IMR-90 (cell line): ENCODE measurements at places on chromosomes 3 and 15. TPM values are rescaled to one million over a fixed set of nuclear protein-coding genes. Genes with fewer than 3 reads are reported as not detected.

The SLC7A14 gene
- 6.7 and 6.8 TPM in 2 replicates for total RNA-seq

The FBXL22 gene
- 0.28 and 0.36 TPM in 2 replicates for total RNA-seq

The CYP1A2 gene
- total RNA-seq: not detected in 2 replicates

The UBE3A gene
- total RNA-seq: 53.2 and 69.7 TPM in 2 replicates

The NKTR gene
- 24.0 and 51.4 TPM in 2 replicates for total RNA-seq

The TIGIT gene
- total RNA-seq: not detected in 2 replicates

The NME9 gene
- not detected in 2 replicates for total RNA-seq

- DNase-seq: no peak
Measured at GRCh38 chr15:80491163-80491847, 87.1 kb downstream of the ARNT2 start.

GRCh38 chr3:115397433-115397832, 225.9 kb upstream of the GAP43 start:
- DNase-seq: peak; percentile 76

DNA sequence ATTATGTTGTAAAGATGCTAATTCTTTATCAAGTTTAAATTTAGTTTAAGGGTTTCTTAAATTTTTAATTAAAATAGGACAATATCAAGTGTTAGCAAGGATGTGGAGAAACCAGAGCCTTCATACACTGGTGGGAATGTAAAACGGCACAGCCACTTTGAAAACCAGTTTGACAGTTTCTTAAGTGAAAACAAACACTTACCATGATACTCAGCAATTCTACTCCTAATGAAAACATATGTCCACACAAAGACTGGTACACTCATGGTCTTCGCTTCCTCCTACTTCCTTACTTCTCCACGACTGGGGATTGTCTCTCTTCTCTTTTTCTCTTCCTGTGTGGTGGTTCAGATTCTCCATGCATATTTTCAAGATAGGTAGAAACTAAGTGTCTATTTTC, 9.2 kb downstream of the SKIC8 start:
- no peak for DNase-seq

DNA sequence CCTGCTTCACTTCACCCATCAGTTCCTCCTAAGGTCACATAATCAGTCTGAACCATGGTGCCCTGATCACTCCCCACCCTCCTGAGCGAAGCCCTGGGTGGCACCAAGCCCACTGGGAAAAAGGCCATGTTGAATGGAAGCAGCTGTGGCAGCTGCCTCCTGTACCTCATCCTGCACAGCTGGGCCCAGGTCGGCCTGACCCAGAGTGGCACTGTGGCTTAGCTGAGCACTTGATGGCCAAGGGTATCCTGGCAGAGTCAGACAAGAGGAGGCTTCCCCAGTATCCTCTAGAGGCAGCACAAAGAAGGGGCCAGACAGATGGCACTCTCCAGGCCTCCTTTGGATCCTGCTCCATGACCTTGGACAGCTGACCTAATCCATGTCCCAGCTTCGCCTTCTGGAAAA, 68.4 kb downstream of the TLE3 start:
- no peak for DNase-seq

DNA sequence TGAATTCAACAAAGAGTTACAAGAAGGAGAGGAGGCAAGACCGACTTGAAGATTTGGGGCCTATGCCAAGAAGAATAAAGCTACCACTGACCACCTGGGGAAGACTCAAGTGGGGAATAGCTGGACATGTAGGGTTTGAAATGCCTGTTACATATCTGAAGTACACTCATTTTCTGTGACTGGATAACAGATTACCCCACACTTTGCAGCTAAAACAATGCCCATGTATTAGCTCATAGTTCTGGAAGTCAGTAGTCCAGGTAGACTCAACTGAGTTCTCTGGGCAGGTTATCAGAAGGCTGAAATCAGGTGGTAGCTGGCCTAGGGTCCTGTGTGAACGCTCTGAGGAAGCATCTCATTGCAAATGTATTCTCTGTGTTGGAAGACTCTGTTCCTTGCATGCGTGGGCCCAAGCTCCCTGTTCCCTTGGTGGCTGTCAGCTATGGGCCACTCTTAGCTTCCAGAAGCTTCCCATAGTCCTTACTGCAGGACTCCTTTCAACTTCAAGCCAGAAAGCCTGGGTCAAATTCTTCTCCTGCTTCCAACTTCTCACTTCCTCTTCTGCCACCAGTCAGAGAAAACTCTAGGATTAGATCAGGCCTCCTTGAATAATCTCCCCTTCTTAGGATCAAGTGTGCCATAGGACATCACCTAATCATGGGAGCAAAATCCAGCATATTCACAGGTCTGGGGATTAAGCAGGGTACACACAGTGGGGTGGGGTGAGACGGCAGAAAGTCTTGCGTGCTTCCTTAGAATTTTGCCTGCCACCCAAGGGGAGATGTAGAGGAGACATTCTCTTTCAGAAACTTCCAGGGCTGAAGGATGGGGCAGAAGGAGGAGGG, 187.8 kb downstream of the SHQ1 start:
- DNase-seq: no peak

- DNase-seq: no peak
Measured at GRCh38 chr15:45451265-45451664, 71.3 kb downstream of the SLC30A4 start.

DNA sequence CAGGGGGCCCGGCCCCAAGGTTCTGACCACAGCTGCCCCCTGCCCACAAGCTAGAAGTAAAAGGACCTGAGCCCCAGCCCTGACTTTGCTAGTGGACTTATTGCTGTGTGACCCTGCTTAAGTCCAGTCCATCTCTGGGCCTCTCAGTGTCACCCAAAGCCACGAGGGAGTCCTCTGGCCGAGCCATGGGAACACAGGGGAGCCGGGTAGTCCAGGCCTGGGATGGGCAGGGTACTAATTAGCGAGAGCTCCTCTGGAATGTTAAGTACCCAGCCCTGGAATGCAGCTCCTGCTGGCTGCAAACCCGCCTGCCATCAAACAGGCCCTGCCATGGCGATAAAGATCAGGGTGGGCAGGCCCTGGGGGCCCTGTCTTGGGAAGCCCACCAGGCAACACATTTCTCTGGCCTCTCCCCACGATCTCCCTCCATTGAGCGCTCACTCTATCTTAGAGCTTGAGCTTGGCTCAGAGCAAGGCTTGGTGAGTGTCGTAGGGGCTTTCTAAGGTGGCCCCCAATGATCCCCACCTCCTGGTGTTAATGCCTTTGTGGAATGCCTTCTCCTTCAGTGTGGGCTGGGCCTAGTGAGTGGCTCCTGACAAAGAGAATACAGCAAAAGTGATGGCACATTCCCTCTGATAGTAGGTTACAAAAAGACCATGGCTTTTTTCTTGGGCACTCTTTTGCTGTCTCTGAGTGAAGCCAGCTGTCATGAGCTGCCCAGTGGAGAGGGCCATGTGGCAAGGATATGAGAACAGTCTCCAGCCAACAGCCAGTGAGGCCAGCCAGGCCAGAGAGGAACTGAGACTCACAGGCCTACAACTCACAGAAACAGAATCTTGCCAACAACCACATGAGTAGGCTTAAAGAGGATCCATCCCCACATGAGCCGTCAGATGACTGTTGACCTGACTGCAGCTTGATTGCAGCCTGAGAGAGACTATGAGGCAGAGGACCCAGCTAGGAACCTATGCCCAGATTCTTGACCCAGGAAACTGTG, 133.1 kb downstream of the SMAD6 start:
- DNase-seq: peak; percentile 19

DNA sequence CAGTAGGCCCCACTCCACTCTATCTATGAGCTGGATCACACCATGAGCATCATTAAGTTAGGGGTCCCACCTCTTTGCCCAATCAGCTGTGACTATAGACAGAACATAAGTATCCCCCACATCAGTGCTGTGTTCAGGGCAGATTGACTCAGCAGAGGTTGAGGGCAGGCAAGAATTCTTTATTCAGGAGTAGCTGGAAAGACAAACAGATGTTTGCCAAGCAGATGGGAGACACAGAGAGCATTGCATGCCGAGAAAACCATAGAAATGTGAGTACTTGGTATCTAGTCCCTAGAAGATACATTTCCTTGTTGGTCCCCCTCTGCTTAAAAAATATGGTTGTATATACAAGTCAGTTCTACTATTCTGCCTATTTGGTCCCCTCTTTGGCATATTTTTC, 440.8 kb downstream of the RAP2B start:
- DNase-seq: no peak

GRCh38 chr3:3307491-3307890, 128.0 kb upstream of the CRBN start:
- DNase-seq: no peak

DNA sequence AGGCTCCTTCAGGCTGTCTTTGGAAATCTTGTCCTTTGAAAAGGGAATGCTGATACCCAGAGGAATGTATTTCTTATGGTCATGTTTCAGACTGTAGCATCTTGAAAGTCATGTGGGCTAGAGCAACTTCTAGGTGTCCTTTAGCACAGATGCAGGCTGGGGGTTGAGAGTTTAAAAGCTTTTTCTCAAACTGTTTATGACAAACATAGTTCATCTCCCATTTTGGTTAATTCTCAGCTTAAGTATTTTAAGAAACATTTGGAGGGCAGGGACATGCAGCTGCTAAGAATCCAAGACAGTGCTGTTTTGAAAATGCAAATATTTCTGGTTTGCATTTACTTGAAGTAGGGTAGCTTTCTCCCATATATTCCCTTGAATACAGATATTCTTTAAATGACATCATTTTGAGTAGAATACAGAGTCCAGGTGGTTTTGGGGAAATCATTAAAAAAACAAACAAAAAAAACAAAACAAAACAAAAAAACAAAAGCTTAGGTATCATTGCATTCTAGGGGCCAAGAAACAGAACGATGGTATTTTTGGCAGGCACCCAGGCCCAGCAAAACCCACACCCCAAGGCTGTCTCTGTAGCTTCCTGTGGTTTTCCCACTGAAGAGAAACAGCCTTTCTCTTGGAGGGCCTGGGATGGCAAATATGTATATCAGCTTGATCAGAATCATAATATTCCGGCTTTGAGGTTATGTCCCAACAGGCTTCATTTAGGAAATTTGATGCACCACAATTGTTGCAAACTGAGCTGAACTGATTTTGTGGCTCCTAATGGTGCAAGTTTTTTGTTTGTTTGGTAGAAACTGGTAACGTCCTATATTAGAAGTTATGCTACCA, 120.0 kb downstream of the ATG7 start:
- DNase-seq: peak; percentile 59

- no peak for DNase-seq
Measured at GRCh38 chr15:88981244-88982215, 68.4 kb upstream of the MFGE8 start.

DNA sequence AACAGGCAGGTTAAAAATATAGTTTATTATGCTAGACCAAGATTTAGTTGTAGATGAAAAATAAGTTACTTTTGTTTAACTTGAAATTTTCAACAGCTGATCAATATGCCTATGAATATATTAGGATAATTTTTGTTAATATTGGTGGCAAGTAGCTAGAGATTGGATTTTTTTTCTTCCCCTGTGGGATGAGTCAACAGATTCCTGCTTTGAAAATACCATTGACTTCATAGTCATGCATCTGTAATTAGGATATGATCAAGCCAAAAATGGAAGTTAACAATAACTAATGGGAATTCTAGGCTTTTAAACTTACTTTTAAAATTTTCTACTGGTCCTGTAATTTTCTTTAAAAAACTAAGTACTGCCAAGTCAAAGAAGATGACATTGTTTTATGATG, 211.7 kb downstream of the ZIC1 start:
- DNase-seq: no peak
